RWPE2 (cell line): ENCODE measurements at places on chromosomes 12 and 14.

- H3K36me3 ChIP-seq: no peaks in the 10 kb centered on the region
- no peak overlapping the region for H3K4me3 ChIP-seq
- H3K4me1 ChIP-seq: no peaks in the 10 kb centered on the region
- H3K27me3 ChIP-seq: no peaks in the 10 kb centered on the region
- no peak overlapping the region for H3K27ac ChIP-seq
Measured at GRCh38 chr12:105948331-105948730, 190.4 kb downstream of the NUAK1 start.

DNA sequence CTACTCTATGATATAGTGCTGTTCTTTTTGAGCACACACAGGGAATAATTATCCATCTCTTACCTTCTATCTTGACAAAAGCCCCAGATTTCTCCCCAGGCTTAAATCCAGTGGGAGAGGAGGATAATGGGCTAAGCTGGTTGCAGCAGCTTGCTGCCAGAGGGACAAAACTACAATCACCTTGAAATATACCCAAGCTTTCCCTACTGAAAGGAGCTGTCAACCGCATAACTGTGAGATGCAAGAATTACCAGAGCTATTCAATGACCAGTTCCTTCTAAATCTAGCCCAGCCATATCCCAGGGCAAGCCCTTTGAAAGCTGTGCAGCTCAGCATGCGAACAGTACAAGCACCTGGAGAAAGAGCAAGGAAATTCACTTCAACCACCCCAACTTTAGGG is 943 bp upstream of the MGAT4C start:
- no peak overlapping the region for H3K27ac ChIP-seq
- H3K4me1 ChIP-seq: no peaks in the 10 kb centered on the region
- no peaks in the 10 kb centered on the region for H3K27me3 ChIP-seq
- DNase-seq: no peak

DNA sequence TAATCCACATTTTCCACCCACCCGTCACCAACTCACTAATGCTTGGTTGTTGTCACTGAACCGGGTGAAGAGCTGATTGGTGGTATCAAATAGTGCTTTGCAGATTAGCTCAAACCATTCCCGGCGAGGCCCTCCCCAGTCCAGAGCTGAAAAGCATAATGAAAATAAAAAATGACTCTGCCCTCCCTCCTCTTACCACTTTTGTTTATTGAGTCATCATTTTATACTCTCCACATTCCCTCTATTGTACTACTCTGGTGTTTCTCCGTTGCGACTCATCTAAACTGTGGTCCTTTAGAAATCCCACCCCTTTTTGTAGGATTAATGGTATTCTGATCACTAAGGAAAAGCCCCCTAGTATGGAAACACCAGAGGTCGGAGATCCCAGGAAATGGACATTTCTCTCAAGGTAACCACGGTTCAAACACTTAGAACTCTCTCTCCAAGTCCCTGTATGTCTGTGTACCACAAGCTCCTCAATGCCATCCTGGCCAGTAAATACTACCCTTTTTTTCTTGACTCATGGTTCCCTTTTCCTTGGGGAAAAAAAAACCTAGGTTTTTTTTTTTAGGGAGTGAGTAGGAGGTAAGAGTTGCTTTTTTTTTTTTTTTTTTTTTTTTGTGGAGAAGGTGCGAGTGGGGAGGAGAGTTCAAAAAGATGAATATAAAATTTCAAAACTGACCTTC is 42.0 kb downstream of the AREL1 start:
- H3K4me1 ChIP-seq: peaks cover 10% of the 10 kb centered on the region
- H3K36me3 ChIP-seq: peaks cover 100% of the 10 kb centered on the region
- no peak for DNase-seq
- no peaks in the 10 kb centered on the region for H3K27me3 ChIP-seq
- no peak overlapping the region for H3K4me3 ChIP-seq
- H3K27ac ChIP-seq: peak overlapping the region; percentile 41

DNA sequence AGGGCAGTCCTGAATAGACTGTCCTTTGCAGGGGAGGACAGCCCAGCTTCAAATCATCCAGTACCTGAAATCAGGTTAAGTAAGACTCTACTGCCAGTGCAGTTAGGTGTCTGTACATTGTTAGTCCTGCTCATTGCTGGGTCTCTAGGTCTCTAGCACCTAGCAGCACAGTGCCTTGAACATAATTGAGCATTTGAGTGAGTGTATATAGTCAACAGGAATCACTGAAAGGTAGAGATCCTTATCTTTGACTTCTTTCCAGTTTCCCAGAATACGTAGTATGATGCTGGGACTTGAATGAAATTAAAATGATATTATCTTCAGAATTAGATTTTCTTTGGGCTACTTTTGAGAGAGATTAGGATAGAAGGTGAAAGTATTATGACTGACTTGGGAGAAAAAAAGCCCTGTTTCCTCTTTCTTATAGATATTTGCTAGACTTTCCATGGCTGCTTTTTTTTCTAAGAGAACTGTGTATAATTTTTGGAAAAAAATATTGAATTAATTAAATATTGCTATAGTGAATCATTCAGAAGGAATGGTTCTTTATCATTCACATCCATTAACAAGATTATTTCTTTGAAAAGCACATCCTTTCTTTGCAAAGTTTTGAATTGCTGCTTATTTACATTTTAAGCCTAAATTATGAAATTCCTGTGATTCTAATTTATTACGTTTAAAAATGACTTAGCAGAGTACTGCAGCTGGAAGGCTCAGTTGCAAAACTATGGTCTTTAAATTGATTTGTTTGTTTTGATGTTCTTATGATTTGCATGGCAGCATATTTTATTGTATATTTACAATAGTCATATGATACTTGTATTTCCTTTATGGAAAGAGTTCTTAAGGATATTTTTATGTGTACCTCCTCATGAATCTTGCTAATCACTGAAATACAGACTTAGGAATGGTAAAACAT is 51.6 kb downstream of the PPP4R4 start:
- H3K27ac ChIP-seq: no peak overlapping the region
- H3K36me3 ChIP-seq: peaks cover 9% of the 10 kb centered on the region; the same call in 1 of the 2 replicates
- no peak overlapping the region for H3K4me3 ChIP-seq
- no peaks in the 10 kb centered on the region for H3K27me3 ChIP-seq

GRCh38 chr12:62632411-62632918 is 165.8 kb downstream of the MON2 start:
- H3K27me3 ChIP-seq: no peaks in the 10 kb centered on the region
- H3K36me3 ChIP-seq: no peaks in the 10 kb centered on the region
- no peak overlapping the region for H3K27ac ChIP-seq

DNA sequence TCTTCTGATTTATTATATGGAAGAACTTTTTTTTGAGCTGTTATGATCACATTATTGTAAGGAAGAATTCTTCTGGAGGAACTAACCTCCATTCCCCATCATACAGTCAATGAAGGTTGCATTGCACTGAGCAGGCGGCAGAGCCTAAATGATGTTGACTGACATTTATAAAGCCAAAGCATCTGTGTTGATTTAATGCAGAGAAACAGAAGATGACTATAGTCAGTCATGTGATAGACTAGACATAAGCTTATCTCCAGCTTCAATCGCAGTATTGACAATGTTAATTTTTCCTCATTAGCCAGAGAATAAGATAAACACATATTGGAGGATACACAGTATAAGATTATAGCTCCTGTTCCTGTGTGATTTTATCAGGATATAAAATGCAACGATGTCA is 82.0 kb downstream of the PRICKLE1 start:
- no peaks in the 10 kb centered on the region for H3K36me3 ChIP-seq
- H3K4me1 ChIP-seq: no peaks in the 10 kb centered on the region
- no peak for DNase-seq
- no peaks in the 10 kb centered on the region for H3K27me3 ChIP-seq
- H3K27ac ChIP-seq: no peak overlapping the region

- peaks cover under 1% of the 10 kb centered on the region for H3K4me1 ChIP-seq
- no peak for DNase-seq
- H3K4me3 ChIP-seq: no peak overlapping the region
Measured at GRCh38 chr12:48285751-48286650, 64.7 kb downstream of the ZNF641 start.

- DNase-seq: no peak
- H3K27me3 ChIP-seq: no peaks in the 10 kb centered on the region
- no peak overlapping the region for H3K27ac ChIP-seq
- peaks cover 61% of the 10 kb centered on the region for H3K36me3 ChIP-seq
Measured at GRCh38 chr12:131982041-131982440, 32.3 kb downstream of the EP400 start.

GRCh38 chr14:66944872-66945271 is 244.4 kb upstream of the GARIN2 start:
- H3K4me3 ChIP-seq: no peak overlapping the region
- peaks cover 36% of the 10 kb centered on the region for H3K36me3 ChIP-seq
- no peak for DNase-seq
- H3K27me3 ChIP-seq: no peaks in the 10 kb centered on the region
- no peaks in the 10 kb centered on the region for H3K4me1 ChIP-seq

DNA sequence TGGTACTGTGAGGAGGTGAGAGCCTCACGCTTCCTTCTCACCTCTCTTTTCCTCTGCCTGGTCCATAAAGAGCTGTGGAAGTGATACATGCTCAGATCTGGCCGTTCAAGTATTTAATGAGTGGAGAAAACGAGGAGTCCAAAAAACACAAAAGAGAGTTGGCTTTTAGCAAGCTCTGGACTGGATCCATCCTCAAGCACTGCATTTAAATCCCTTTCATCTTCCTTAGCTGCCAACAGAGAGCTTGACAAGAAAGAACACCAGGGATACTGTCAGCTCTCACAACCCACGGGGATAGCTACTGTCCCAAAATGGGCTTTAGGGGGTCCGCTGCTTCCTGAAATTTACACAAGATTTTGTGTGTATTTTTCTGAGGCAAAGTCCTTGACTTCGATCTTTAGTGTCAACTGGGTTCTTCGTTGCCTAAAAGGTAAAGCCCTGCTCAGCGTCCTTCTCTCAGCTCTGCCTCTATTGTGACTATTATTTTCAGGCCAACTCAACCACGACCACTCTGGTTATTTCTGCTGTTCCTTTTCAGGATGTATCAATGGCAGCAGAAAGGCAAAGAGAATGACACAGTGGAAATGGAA is 120.9 kb downstream of the TMTC1 start:
- no peaks in the 10 kb centered on the region for H3K4me1 ChIP-seq
- H3K4me3 ChIP-seq: no peak overlapping the region

- H3K4me3 ChIP-seq: no peak overlapping the region
- H3K4me1 ChIP-seq: no peaks in the 10 kb centered on the region
- H3K27me3 ChIP-seq: no peaks in the 10 kb centered on the region
Measured at GRCh38 chr14:90040411-90040810, 21.4 kb upstream of the KCNK13 start.

DNA sequence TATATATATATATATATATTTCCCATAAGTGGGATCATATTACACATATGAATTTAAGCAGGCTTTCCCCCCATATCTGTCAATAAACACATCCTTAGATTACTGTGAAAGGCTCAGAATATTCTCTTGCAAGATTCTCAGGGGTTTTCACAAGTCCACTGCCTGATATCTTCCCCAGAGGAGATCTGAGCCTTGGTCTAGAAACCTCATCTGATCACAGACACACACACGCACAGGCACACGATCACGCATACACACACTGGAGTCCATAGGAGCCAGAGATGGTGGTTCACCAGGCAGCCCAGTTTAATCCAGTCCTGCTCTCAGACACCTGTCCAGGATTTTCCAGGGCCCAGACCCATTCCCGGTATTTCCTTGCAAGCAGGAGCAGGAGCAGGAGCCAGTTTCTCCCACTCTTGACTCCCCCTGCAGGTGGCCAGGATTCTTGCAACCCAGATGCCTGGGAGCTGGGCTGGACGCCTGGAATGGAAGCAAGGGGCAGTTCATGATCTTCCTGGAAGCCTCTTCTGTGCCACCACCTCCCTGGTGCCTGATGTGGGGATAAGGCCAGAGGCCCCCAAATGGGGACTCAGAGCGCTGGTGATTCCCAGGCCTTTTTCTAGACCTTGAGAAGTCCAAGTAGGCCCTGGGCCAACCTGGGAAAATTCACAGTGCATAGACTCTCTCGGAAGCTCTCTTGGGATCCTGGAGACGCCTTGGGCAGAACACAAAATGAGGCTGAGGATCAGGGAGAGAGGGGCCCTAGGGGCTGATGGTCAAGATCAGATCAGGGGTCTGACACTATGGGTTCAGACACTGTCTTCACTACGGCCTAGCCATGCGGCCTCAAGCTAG is 16.5 kb upstream of the KRT78 start:
- H3K36me3 ChIP-seq: no peaks in the 10 kb centered on the region
- H3K4me3 ChIP-seq: no peak overlapping the region
- H3K27me3 ChIP-seq: no peaks in the 10 kb centered on the region
- DNase-seq: no peak

DNA sequence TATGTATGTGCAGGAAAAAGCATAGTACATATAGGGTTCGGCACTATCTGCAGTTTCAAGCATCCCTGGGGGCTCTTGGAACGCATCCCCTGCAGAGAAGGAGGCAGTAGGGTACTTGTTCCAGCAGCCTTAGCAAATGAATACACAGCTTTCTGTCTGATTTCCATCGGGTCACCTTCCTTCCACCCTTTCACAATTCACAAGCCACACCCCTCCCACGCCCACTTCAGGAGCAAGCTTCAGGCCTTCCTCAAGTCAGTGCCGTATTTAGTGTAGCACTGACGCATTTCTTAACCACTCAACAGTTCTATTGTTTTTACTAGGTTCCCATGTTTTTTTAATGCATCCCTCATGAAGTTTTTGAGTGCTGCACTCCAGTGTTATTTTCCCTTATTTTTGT is 64.2 kb downstream of the CLMN start:
- H3K4me3 ChIP-seq: no peak overlapping the region
- no peaks in the 10 kb centered on the region for H3K27me3 ChIP-seq
- no peaks in the 10 kb centered on the region for H3K36me3 ChIP-seq
- H3K27ac ChIP-seq: no peak overlapping the region
- peak; percentile 87 for DNase-seq
